ENCODE measurements at places on chromosomes 6 and 20. TPM values are rescaled to one million over a fixed set of nuclear protein-coding genes. Genes with fewer than 3 reads are reported as not detected.

DEFB124 gene
- total RNA-seq, result not detected

METTL24 gene
- 0.24 TPM for total RNA-seq

OVOL2 gene
- not detected for total RNA-seq

SRC gene
- 15.6 TPM for total RNA-seq

GGTLC1 gene
- total RNA-seq, result not detected

GRCh38 chr6:4041480-4041879 is 37.5 kb downstream of the FAM217A start:
- DNase-seq, result no peak

DNA sequence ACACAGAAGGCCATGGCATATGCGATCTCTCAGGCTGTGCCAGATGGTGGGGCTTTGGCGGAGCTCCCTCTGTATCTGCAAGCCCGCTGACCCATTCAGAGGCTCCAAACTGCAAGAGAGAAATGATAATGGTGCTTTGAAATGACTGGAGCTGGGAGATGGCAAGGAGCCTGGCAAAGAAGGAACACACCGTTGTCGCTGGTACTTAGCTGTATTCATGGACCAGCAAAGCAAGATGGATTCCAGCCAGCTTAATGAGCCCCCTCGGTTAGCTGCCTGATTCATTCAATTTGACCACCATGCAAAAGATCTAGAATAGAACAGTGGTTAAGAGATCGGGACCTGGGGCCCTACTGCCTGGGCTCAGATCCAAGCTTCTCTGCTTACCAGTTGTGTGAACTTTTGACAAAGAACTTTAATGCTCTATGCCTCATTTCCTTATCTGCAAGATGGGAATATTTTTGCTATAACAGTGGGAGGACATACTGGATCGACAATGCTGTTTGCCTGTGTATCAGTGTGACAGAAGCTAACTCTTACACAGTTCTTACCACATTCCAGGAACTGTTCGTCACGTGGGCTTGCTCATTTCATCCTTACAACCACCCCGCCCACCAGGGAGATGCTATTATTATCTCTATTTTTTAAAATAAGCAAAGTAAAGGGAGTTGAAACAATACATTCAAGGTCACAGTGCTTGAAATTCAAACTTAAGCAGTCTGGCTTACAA is 317.8 kb upstream of the SULF2 start:
- DNase-seq, result no peak

DNA sequence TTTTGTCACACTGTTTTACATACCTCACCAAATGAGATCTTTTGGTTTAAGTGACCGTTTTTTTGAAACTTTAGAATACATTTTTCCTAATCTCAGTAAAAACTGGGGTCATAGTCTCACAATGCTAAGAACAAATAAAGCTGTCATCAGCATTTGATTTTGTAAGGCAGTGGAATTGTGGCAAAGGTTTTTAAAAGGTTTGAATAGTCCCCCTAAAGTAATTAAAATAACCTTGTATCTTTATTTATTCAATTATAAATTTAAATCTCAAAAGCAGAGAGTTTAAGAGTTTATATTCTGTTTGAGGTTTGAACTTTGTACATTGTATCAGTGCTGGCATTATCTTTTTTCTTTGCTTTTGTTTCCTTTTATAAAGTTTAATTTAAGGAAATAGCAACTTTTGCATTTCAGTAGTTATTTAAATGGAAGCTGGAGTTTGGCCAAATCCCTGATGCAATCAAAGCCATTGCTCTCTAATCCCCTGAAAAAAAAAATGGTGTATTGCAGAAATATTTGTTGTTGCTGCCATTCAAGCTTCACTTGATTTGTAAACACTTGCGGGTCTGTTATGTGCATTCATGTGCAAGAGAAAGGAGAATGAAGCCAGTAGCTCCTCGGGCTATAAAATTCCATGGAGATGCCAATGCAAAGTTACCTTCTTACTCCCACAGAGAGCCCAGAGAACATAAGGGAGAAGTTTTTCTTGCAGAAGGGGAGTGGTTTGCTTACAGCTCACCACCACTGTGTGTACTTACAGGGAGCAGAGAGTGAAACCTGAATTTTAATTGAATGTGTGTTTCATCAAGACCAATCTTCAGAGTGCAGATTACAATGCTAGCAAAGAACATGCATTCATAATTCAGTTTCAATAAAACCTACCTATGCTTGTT is 391.8 kb downstream of the ARHGAP18 start:
- DNase-seq, result no peak

- DNase-seq, result no peak
Observed at GRCh38 chr6:79833264-79833963, 113.9 kb downstream of the ELOVL4 start.

DNA sequence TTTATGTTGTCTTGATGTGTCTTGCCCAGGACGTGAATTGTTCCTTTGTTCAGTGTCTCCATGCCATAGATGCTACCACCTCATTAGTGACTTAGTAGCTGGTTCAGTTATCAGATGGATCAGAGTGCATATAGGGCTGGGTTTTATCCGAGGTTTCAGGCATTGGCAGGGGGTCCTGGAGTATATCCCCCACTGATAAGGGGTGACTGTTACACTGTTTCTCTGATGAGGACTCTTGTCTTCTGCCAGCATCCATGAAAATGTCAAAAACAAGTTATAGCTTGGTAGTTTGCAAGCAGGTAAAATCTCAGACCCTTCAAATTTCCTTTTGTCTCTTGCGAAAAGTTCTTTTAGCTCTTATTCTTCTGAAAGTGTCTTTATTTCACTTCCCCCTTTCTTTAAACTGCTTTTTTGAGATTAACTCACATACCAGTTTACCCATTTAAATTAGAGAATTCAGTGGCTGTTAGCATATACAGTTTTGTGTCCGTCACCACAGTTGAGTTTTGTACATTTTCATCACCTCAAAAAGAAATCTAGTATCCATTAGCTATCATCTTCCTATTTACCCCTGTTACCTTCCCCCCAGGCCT is 109.2 kb downstream of the CDYL start:
- no peak for DNase-seq

- peak; percentile 49 for DNase-seq
Observed at GRCh38 chr20:49937027-49937929, 1.1 kb downstream of the RNF114 start.

- DNase-seq, result no peak
Observed at GRCh38 chr6:90297867-90298381, 1.3 kb upstream of the BACH2 start.

GRCh38 chr6:105458551-105458950 is 55.7 kb upstream of the PREP start:
- peak; percentile 56 for DNase-seq

- no peak for DNase-seq
Observed at GRCh38 chr6:163789199-163789810, 374.8 kb downstream of the QKI start.

GRCh38 chr6:130369831-130370230 is 4.0 kb downstream of the TMEM200A start:
- DNase-seq, result no peak

- DNase-seq, result no peak
Observed at GRCh38 chr20:3183896-3184612, 10.7 kb upstream of the LZTS3 start.

GRCh38 chr6:11381801-11382513 is 149.5 kb upstream of the NEDD9 start:
- DNase-seq, result peak; percentile 66

Measured in natural killer cell (primary cell).